ENCODE measurements at places on chromosomes 16 and 17.

GRCh38 chr17:54626146-54626703, 274.4 kb upstream of the TOM1L1 start:
- no peak for DNase-seq

- no peak for DNase-seq
Measured at GRCh38 chr17:63984236-63984635, 11.5 kb upstream of the SCN4A start.

DNA sequence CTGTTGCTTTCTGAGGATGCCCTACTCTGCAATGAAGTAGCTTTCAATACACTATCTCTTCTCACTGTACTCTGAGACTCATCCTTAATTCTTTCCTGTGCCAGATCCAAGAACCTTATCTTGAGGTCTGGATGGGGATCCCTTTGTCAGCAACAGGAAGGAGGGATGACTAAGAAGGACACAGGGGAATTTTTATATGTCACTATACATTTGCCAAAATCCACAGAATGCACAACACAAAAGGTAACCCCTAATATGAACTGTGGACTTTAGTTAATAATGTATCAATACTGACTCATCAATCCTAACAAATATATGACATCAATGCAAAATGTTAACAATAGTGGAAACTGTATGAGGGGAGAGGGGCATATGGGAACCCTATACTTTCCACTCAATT, 4.7 kb upstream of the RBBP6 start:
- no peak for DNase-seq

- DNase-seq, result peak; percentile 46
Measured at GRCh38 chr16:58515871-58516767, 802 bp downstream of the SETD6 start.

DNA sequence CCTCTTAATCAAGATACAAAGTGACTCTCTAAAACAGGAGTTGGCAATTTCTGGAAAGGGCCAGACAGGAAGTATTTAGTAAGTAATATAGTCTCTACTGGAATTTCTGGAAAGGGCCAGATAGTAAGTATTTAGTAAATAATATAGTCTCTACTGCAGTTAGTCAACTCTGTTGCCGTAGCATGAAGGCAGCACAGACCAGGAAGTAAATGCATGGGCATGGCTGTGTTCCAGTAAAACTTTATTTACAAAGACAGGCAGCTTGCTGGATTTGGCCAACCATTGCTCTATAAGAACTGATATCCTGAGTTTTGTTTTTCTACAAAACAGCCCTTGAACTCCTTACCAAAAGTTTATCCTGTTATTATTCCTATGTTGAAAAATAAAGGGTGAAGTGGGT, 16.9 kb downstream of the LDAF1 start:
- DNase-seq, result no peak

GRCh38 chr17:49557312-49558024, 18.2 kb upstream of the NXPH3 start:
- DNase-seq, result peak; percentile 71

DNA sequence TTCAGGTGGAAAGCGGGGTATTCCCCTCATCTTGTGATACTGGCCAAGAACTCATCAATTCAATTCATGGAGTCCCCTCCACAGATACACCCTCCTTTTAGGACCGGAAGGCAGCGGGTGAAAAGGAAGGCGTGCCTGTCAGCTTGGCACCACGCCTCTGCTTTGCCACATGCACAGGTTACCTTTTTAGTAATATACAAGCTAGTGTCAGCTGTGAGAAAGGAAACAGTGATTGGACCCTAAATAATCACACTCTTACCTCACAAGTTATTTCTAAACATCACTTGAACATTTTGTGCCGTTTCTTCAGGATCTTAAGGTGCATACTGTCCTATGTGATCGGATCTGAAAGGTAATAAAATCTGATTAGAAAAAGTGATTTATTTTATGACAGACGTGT, 15.7 kb downstream of the ZDHHC7 start:
- DNase-seq, result no peak

- no peak for DNase-seq
Measured at GRCh38 chr17:3582915-3583314, 25.3 kb upstream of the TRPV3 start.

GRCh38 chr16:73043828-73044467, 4.0 kb downstream of the ZFHX3 start:
- DNase-seq, result no peak

DNA sequence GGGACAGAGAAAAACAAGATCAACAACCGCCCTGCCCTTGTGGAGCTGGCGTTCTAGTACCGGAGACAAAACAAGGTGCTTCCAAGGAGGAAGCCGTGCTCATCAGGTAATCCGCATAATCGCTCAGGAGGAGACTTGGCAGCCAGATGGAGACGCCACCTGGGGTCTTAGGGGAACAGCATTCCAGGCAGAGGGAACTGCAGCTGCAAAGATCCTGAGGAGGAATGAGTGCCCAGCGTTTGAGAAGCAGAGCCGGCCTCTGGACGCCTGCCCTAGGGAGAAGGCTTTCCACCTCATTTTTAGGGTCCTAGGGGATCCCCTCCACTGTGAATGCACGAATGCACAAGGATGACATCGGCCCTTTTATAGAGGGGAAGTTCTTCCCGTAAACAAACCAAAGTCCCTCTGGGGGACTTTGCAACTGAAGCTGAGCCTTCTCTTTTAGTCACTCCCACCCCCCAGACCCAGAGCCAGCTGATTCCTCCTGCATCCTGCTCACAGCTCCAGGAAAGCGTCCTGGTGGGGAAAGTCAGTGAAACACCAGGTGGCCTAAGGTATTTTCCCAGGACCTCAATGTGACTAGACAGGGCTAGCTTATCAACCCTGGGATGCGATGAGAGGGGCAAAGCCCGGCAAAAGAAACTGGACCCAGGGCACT, 13.2 kb upstream of the MPRIP start:
- no peak for DNase-seq

GRCh38 chr17:67585077-67585602, 132.6 kb upstream of the NOL11 start:
- peak; percentile 31 for DNase-seq

DNA sequence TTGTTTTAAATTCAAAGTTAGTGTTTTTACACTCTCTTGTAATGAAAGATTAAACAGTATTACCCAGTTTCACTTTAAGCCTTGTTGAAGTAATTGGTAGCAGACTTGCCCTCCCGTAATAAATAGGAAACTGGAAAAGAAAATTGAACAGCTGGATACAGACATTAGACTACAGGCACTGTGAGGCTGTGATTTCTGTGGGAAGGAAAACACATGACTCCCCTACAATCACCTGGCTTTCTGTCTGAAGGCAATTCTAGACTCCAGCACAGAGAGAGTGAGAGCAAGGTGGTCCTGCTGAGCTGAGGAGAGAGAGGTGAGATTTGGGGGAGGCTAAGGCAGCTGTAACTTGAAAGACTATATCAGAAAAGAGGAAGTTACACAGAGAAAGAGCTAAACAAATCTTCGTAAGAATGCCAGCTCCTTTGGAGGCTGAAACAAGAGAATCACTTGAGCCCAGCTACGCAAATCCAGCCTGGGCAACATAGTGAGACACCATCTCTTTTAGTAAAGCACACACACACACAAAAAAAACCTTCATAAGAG, 57.8 kb upstream of the CDYL2 start:
- DNase-seq, result no peak

DNA sequence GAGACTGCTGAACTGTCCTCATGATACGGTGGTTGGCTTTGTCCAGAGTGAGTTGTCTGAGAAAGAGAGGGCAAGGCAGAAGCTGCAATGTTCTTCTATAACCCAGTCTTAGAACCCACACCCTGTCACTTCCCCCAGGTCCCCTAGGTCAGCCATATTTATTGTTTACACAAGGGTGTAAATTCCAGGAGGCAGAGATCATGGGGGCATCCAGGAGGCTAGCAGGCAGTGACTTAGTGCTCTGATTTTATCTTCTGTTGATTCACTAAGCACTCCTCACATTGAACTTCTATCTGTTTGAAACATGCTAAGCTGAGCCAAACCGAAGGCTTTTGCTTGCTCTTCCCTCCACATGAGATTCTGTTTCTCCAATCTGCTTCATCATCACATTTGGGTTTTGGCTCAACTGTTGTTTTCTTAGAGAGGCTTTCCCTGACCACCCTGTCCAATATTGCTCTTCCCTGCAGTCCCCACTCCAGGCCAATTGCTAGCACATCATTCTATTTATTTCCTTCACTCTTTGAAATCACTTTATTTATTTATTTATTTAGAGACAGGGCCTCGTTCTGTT, 34.3 kb upstream of the SHISA9 start:
- DNase-seq, result no peak

DNA sequence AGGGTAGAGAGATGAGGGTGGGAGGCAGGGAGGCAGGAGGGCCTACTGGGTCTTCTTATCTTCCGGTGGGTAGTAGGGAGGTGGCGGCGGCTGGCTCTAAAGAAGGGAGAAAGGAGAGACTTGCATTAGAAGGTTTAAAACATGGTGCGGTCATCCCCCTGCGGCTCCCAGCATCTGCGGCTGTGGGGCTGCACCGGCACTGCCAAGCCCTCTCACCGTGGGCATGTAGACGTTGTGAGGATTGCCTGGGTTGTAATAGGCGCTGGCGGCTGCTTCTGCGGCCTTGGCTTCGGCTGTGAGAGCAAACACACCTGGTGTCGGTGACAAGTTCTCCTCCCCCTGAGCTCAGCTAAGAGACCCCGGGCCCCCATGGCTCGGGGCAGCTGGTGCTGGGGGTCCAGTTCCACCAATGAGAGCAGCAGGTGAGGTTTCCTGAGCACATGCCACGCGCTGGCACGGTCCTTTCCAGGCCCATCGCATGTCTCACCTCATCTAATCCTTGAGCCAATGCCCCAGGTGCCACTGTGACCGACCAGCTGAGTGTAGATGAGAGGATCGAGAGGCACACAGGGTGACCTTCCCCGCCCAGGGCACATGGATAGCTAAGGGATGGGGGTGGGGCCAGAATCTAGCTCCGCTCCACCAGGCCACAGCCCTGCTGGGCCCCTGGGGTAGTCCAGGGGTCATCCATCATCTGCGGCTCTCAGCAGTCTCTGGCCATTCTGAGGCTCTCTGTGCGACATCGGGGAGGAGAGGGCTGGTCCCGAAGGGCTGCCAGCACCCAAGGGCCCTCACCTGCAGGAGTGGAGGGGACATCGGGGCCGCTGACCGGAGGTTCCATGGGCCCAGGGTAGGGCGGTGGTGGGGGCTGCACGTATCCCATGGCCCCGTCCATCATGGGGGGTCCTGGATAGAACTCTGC, 2.7 kb upstream of the UNC13D start:
- DNase-seq, result no peak

DNA sequence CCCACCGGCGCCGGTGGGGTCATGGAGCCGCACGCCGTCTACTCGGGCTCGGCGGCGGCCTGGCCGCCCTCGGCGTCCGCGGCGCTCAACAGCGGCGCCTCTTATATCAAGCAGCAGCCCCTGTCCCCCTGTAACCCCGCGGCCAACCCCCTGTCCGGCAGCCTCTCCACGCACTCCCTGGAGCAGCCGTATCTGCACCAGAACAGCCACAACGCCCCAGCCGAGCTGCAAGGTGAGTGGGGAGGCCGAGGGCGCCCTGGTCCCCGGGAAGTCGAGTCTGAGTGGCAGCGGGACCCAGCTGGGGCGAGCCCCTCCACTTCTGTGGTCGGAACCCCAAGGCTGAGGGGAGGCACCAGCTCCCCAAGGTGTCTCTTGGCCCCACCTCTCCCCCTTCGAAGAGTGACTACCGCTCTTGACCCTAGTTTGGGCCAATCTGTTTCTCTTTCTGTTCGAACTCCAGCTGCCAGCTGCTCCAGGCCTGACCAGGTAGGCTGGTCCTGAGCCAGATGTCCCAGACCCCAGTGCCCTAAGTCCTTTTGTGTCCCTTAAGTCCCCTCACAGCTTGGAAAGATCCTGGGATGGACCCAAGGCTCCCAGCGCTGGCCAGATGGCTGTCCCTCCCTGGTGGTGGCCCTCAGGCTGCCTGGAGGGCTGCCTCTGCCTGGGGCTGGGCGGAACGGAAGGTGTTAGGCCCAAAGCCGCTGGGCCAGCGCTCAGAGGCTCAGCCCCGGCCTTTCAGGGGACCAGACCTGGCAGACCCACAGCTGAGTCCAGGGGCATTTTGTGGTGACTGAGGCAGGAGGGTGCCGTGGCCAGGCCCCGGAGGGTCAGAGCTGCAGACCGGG, 1.2 kb downstream of the FOXF1 start:
- DNase-seq, result no peak

GRCh38 chr16:66752379-66752778, 970 bp upstream of the DYNC1LI2 start:
- DNase-seq, result no peak

GRCh38 chr17:51598824-51599223, 338.5 kb downstream of the UTP18 start:
- no peak for DNase-seq

- no peak for DNase-seq
Measured at GRCh38 chr16:82598771-82599170, 28.0 kb upstream of the CDH13 start.

DNA sequence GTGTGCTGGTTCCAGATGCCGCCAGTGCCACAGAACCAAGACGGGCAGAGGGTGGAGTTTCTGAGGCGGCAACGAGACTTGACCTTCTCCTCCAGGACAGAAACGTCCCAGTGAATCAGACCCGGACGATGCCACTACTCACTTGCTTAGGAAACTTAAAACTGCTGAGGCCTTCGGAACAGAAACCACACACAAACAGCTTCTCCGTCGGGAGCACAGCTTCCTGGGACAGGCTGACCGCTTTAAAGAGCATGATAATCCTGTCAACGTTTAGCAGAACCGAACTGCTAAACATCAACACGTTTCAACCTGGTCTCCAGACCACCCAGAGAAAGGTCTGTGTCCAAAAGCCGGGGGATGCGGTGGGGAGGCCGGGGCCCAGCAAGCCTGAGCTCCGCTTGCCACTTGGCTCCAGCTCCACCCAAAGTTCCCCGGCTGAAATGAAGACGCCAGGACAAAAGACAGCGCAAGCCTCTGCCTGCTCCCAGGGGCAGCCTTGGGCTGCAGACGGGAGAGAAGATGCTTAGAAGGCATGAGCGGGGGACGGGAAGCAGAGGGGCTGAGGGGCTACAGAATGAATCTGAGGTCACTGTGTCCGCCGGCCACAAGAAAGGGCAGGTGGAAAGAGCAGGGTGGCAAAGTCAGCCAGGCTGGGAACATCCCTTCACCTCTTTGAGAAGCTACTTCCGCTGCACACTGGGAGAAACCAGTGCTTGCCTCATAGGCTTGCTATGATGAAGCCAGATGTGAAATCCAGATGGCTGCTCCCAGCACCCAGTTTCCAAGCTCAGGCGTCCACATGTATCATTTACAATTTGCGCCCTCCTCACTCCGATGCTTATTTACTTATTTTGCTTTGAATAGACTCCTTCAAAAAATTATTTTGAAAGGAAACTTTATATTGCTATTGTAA, 69.0 kb downstream of the MRM3 start:
- no peak for DNase-seq

GRCh38 chr16:23420011-23420410, 33.0 kb downstream of the COG7 start:
- DNase-seq, result no peak

- DNase-seq, result no peak
Measured at GRCh38 chr16:27561216-27561615, 11.3 kb downstream of the KATNIP start.

DNA sequence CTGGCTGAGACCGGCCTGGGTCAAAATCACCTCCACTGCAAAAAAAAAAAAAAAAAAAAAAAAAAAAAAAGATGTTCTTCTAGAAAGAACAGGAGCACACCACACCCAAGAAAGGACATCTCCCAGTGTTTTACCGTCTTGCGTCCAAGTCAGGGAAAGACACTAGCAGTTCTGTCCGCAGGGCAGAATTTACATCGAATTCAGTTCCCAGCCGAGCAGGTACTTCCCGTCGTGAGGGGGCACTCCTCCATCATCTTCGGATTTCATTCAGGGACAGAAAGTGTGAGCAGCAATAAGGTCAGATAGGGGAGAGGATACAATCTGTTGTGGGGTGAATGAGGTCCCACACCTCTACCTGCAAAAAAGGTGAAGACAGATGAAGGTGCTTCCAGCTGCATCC, 574.7 kb downstream of the KCNJ18 start:
- no peak for DNase-seq

Data from NCI-H1105 (cell line).